ENCODE measurements at places on chromosomes 6 and 20.
A peak's percentile ranks its signal among the peaks of the same experiment; 100 is the strongest.

DNA sequence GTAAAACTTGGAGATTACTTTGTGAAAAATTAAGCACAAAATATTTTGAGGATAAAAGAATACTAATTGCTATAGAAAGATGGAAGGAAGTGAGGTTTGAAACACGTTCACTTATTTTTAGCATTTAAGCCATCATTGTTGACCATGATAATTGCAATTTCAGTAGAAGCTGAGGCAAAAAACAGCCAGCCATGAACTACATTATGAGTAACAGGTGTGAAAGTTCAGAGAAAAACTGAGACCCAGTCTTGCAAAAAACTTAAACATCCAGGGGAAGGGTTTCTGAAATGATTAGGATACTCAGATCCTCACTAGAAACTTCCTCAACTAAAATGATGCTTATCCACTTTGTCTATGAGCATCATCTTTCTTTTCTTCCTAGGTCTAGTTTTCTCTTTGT, 619.4 kb downstream of the PHF3 start:
- no peak for DNase-seq

- no peak for DNase-seq
Observed at GRCh38 chr6:148345578-148345977, 2.9 kb downstream of the SASH1 start.

DNA sequence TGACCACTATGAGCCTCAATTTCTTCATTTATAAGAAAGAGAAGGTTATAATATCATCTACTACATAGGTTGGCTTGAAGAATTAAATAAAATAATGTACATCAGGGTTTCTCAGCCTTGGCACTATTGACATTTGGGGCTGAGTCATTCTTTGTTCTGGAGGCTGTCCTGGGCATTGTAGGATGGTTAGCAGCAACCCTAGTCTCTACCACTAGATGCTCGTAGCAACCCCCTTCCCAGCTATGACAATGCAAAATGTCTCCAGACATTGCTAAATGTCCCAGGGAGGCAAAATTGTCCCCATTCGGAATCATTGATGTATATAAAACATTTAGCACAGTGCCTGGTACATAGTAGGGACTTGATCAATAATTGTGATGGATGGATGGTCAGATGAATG, 152.1 kb downstream of the KHDC1L start:
- no peak for DNase-seq

DNA sequence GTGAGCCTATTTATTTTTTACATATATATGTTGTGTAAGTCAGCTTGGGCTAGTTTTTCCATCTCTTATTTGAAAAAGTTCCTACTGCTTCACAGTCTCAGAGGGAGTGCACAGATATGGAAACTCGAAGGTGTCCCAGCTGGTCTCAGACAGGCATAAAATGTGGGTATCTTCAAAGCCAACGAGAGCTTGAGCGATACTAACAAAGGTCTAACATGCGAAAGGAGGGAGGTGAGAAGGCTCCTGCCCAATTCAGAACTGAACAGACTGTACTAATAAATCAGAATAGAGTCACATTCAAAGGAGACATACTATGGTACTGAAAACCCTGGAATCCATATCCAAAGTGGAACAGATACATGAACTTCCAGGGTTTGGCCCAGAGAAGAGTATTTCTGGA, 113.0 kb downstream of the PREX1 start:
- DNase-seq, result no peak

- DNase-seq, result no peak
Observed at GRCh38 chr20:23782366-23782983, 31.7 kb upstream of the CST1 start.

DNA sequence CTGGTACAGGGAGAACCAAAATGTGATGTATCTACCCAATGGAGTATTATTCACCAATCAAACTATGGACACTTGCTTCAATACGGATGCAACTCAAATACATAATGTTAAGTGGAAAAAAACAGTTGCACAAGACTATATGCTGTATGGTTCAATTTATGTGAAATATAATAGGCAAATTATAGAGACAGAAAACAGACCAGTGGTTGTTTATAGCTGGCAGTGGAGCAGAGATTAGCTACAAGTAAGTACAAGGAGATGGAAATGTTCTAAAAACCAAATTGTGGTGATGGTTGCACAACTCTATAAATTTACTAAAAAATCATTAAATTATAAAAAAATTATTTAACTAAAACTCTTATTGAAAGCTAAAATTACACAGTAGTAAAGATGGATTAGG, 113.2 kb downstream of the PRDM1 start:
- no peak for DNase-seq

- DNase-seq, result no peak
Observed at GRCh38 chr6:158810155-158811095, 8.7 kb downstream of the EZR start.

- DNase-seq, result peak; percentile 57
Observed at GRCh38 chr20:7426890-7427496, 513.3 kb downstream of the HAO1 start.

DNA sequence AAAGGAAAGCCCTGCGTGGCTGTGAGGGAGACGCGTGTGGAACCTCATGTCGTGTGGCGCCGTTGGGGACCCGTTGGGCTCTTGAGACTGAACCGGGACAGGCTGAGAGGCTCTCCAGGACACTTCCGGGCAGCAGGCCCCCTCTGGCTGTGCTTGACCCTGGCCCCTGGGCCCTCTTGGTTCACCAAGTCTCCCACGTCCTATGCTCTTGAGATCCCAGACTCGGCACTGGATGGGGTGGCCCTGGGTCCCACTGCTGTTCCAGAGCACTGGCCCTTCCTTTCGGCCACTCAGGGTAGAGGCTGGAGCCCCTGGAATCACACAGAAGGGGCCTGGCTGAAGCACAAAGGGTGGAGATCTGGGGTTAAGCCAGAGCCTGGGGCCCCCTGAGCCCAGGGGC, 30.4 kb downstream of the NTSR1 start:
- DNase-seq, result no peak

DNA sequence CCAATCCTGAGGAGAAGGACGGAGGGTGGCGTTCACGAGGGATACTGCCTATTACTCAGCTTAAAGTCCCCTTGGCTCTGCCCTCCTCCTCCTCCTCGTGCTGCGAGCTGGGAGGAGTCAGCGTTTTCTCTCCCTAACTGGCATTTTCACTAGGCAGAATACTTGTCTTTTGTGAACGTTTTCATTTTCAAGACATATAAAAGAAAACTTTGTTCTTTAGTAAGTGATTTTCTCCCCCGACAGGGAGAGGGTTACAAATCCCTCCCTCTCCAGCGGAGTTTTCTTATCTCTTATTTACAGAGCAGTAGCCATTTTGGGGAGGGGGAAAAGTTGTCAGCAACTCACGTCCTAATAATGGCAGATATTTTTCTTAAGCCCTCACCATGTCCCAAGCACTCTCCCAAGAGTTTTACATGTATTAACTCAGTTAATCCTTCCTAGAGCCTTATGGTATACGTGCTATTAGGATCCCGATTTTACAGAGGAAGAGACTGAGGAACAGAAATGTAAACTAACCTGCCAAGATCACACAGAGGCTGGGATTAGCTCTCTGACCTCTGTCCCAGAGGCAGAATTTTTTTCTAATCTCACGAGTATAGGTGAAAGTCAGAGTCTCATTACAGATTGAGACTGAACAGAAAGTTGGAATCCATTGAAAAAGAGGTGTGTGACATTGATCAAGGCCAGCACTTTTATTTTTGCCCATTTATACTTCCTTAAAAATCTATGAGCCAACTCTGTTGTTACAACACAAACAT, 30.0 kb upstream of the ZNF217 start:
- no peak for DNase-seq

GRCh38 chr6:11730641-11731040, 48.0 kb downstream of the ADTRP start:
- DNase-seq, result no peak

DNA sequence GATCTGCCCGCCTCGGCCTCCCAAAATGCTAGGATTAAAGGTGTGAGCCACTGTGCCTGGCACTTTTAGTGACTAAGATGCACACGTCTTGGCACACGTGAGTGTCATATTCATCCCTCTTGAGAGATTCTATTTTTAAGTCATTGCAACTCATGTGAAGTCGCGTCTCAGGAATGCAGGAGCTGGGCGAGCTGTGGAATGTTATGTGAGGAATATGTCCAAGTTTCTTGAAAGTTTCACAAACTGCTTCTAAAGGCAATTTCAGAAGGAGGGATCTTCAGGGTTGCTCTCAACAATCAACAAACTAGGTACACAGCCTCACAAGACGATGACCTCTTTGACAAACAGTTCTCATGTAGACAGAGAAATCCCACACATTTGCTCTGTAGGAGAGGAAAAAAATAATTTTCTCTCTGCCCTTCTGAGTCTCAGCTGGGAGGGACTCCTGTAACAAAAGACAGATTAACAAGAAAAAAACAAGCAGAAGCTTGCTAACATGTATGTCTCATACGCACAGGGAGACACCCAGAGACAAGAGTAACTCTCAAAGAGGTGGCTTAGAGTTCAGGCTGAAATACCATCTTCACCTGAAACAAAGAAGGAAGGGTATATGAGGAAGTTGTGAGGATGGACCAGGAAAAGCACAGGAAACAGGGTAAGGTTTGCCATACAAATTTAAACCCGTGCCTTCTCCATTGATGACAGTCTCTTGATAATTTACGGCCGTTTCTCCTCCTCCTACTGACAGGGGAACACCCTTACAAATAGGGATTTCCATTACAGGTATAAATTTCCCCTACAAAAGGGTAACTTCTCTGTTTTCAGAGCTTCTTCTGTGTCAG, 45.3 kb upstream of the FAM50B start:
- no peak for DNase-seq

DNA sequence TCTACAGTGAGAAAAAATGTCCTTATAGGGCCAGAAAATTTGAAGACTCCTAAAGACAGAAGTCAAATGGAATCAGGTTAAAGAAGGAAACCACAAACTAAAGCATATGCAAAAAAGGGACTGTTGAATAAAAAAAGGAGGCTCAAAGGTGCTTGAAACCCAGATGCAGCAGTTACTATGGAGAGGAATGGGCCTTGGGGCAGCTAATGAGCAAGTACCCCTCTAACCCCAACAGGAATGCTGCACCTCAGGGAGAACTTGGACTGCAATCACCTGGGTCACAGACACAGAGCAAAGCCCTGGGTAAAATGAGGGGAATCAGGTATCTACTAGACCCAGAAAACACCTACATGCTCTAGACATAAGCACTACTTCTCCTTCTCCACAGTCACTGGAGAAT, 313.9 kb downstream of the UBE3D start:
- no peak for DNase-seq

- DNase-seq, result no peak
Observed at GRCh38 chr20:36676701-36677421, 30.9 kb upstream of the SLA2 start.

Measured in NCI-H2081 (cell line).